ENCODE measurements at places on chromosomes 12 and 14.
A peak's percentile ranks its signal among the peaks of the same experiment; 100 is the strongest.

DNA sequence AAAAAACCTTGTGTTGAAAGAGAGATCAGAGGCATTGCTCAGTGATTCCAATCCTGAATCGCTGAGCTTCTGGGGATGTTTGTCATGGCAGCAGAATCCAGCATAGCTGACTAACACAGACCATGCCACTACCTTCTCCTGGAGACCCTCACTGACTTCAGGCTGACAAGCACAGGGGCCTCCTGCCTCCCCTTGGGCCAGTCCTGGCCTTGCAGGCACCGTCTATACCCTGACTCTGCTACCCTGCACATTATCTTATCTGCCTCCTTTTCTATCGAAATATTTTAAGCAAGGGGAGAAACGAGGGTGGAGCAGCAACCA, 139.8 kb downstream of the KIF26A start:
- no peak for DNase-seq

GRCh38 chr12:127558361-127558760, 708.6 kb upstream of the TMEM132C start:
- no peak for DNase-seq

DNA sequence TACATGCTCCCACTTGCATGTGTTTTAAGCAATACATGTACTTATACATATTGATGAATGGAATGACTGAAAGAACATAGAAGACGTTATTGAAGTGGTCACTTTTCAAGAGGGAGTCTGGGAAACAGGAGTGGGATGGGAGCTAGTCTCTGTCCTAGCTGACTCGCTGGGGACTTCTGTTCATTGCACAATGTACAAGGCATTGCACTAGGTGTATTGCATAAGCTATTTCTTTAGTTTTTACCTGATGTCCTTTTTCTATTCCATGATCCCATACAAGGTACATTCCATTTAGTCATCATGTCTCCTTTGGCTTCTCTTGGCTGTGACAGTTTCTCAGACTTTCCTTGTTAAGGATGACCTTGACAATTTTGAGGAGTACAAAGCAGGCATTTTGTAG, 4.0 kb upstream of the MYO1H start:
- DNase-seq, result no peak

DNA sequence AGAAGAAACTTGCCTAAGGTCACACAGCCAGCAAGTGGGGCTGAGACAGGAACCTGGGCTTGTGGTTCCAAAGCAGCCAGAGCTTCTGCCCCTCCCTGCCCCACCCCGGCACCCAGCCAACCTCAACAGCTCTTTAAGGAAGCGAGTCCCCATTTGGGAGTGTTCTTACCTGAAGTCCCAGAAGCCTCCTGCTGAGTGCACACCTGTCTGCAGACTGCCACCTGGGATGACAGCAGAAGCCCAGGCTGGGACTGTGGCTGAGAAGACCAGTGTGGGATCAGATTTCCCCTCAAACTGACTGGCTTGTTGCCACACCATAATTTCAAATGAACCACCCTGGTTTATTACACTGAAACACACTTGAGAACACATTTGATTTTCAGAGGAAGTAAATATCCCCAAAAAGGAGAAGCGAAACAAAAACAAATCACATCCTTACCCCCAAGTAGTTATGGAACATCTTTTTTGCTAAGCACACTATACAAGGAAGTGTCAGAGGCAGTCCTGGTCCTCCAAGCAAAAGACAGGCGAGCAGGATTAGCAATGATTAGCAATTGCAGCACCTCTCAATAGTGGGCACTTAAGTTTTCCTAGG, 6.3 kb upstream of the RIN3 start:
- no peak for DNase-seq

DNA sequence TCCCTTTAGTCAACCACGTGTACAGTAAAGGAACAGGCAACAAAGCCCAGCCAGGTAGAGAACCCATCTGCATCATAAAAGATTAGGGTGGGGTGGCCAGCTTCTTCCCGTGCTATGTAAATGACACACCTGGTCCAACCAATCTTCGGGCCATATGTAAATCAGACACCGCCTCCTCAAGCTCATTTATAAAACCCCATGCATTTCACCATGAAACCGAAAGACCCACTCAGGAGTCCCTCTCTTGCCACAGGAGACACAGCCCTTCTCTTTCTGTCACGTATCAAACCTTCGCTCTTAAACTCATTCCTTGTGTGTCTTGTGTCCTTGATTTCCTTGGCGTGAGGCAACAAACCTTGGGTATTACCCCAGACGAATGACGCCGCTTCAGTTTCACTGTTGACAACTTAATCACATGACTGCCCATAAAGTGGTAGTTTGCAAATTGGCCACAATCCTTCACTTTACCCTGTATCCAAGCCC, 59.8 kb upstream of the TBPL2 start:
- DNase-seq, result no peak

GRCh38 chr14:77459072-77459723, 1.3 kb downstream of the AHSA1 start:
- DNase-seq, result peak; percentile 84

DNA sequence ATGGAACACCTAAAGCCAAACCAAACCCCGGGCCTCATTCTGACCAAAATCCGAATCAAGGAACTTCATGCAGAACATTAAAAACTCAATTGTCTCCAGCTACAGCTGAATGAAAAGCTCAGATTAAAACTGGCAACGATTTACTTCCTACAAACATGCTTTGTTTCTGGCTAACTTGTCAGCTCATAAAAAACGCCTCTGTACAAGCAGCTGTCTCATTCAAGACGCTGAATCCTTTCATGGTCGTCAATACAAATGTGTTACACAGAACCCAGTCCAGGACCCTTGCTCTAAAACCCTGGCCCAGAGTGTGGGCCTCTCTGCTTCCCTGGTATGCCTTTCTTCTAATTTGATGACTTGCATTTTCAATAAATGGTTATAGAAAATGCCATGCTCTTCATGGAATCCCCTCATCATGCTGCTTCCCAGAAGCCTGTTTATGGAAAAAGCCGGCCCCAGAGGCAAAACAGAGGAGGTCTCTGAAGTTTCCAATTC, 183.1 kb downstream of the PHLDA1 start:
- DNase-seq, result no peak

GRCh38 chr14:71741241-71741640, 191.0 kb upstream of the RGS6 start:
- no peak for DNase-seq

DNA sequence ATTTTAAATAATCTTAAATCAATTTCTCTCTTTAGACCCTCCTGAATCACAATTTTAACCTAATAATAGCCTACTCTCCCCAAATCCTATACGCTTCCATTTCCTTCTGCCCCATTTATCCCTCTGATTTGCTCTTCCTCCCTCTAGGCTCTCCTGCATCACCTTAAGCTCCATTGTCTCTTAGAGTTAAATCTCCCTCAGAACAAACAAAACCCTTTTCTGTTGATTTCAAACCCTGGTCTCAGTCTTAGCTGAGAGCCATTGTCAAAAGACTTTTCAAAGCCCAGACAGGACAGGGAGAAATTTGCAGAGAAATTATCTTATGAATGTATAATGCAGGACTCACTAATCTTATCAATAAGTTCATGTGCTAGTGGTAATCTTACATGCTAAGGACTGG, 106.1 kb downstream of the C12orf75 start:
- no peak for DNase-seq

DNA sequence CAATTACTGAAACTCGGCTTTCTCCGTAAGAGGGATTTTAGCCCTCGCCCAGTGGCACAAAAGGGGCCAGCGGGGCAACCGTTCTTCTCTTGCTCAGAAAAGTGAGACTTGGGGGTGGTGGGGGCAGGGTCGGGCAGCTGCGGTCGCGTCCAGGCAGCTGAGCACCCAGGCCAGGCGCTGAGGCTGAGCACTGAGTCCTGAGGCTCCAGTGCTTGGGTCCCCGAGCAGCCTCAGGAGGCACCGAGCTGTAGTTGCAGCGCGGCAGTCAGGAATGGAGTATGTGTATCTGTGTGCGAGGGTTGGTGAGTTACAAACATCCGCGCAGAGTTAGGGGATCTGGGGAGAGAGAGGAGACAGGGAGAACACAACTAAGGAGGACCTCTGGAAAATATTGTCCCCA, 4.1 kb upstream of the HOXC6 start:
- no peak for DNase-seq

GRCh38 chr14:99730876-99731546, 46.9 kb downstream of the CYP46A1 start:
- DNase-seq, result no peak

GRCh38 chr12:132204793-132205270, 60.6 kb downstream of the NOC4L start:
- no peak for DNase-seq

DNA sequence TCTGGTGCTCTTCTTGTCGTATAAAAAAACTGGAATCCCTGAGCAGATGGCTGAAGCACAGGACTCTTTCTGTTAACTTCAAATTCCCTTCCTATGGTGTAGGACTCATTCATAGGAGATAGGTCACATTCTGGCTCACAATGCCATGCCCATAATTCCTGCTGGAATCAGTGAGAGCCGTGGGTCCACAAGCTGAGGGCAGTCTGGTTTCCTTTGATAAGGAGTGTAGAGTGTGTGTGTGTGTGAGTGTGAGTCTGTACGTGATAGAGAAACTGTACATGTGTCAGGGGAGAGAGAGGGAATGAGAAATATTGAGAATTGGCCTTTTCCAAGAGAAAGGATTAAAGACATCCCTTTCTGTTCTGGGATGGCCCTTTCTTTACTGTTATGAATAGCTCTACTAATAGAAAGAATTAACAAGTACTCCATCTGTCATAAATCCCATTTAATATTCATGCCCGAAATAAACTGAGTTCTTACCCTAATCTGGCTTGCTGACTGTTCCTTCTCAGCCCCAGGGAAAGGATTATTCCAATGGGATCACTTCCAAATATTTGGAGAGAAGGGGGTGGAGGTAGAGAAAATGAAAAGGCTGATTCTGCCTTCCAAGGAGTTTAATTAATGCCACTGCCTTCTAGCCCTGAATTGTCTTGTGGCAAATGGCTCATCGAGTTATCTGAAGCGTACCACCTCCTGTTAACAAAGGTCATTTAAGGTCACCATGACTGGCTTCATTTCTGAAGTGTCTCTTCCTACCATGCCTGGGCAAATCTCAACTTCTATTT, 79.0 kb downstream of the TMX1 start:
- no peak for DNase-seq

DNA sequence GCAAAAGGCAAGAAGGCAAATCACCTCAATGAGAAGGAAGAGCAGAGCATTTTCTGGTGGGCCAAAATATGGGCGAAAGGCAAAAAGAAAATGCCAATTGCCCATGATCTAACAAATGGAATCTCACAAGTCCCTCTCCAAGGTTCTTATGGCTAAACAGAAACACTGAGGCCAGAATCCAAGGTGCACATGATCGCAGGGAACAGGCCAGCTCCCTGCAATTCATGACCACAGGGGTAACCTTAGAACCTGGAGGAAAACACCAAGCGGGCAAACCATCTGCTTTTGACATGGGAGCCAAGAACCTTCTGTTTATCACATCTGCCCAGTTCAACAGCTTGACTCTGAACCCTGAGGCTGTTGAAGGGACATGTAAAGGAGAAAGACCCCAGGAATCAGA, 60.0 kb downstream of the NT5DC3 start:
- no peak for DNase-seq

DNA sequence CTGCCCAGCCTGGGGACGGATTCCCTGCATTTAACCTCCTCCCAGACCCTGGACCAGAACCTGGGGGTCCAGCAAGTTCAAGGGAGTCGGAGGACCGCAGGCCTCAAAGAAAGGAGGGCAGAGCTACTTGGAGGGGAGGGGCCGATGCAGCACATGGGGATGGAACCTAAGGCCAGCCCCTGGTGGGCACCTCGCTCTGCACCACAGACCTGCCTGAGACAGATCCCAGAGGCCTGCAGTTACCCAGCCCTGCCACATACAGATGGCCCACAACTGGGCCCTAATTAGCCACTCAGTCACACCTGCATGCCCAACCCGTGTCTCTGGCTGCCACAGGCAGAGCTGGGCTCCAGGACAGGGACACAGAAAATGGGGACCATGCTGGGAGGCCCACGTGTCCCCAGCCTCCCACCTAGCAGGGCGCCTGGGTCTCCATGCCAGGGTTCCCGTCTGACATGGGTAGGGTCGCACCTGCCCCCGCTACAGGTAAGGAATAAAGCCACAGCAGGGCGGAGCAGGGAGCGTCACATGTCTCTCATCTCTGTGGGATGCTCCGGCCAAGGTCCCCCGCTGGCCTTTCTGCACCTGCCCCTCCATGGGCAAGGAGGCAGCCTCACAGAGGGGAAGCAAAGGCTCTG, 16.7 kb downstream of the AKT1 start:
- DNase-seq, result no peak

DNA sequence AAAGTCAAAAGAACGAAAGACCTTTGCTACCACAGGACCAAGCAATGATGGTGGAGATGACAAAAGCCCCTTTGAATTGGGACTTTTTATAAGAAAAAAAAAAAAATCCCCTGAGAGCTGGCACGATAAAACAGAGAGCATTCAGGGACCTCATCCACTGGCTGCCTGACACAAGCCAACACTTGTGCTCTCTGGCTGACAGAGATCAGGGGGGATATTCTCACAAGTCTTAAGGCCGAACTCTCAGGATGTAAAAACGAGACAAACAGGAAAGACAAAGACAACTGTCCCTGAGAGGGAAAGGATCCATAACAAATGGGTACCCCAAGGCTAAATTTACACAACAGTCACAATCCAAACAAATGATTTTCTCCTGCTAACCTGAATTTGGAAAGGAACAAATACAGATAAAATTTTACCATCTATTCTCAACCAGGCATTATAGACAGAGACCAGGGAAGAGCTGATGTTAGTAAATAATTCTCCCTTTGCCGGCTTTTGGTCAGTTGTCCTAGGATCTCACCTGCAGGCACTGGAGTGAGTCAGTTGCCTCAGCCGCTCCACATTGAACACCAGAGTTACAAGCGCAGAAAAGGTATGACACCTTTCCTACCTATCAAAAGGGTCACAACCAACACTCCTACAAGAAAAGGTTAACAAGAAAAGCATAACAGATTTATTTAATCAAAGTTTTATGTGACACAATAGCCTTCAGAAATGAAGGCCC, 37.9 kb upstream of the GARIN6 start:
- no peak for DNase-seq

DNA sequence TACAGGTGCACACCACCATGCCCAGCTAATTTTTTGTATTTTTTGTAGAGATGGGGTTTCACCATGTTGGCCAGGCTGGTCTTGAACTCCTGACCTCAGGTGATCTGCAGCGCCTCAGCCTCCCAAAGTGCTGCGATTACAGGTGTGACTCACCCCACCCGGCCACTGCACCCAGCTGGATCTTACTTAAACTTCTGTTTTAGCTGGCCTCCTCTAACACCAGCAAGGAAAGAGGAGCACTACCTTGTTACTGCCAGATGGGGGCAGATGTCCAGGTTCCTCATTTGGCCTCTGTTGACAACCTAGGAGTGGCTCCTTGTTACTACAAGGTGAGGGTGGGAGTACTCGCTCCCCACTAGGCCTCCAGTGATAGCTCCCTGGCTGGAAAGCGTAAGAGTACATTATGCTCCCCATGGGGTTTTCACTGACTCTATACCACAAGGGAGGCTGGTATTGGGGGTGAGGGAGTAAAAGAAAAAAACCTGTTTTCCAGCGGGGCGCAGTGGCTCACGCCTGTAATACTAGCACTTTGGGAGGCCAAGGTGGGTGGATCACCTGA, 13.2 kb upstream of the ARF6 start:
- DNase-seq, result peak; percentile 54

GRCh38 chr14:75568791-75569190, 9.6 kb upstream of the FLVCR2 start:
- DNase-seq, result no peak
